ENCODE measurements at places on chromosomes 2 and 18.

DNA sequence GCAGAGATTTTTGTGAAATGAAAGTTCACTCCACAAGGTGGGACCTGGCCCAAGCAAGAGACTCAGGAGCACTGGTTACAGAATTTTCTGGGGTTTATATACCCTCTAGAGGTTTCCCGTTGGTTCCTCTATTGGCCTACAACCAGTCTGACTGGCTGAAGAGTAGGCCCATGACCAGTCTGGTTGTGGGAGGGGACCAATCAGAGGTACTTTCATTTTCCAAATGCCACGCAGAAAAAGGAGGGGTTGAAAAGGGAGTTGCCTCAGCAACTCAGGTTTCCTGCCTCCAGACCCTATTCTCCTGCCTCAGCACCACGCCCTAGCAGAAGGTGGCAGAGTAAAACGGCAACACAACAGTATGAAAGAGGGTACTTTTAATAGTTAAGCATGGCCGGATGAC is 98.4 kb downstream of the COLEC12 start:
- DNase-seq = no peak

GRCh38 chr2:138708682-138709241 is 71.4 kb downstream of the NXPH2 start:
- DNase-seq = no peak

DNA sequence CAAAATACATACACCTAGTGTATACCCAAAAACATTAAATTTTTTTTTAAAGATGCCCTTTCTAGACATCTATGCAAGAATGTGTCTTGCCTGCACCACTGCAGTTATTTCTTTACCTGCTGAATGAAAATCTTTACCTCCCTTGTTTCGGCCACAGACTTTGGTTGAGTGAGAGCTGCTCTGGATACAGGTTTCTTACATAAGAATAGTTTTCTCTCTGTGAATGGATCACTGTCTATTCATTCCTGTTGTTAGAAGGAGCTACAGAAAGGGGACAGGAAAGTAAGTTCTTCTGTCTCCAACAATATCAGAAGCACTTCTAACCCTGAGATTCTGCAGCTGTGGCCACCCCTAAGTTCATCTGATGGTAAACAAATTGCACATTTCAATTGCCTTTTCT is 113.0 kb upstream of the CDCA7 start:
- DNase-seq = no peak

GRCh38 chr2:236503100-236503499 is 66.5 kb upstream of the ACKR3 start:
- no peak for DNase-seq

DNA sequence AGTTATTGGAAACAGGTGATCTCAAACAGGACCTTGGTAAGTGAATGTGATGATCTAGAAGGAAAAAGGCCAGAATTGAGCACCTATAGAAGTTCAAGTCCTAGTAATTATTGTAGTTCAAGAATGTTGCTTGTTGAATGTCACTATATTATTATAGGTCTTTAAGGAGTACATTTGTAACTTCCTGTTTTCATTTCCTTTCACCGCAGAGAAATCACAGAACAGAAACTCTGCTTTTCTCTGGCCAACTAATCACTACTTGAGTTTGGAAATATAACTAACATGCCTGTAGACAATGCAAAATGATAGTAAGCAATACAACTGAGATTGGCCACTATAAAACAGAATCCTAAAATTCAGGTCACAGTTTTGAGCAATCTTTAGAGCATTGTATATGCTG is 61.8 kb upstream of the EFEMP1 start:
- DNase-seq = no peak

GRCh38 chr2:216394881-216395280 is 17.4 kb upstream of the SMARCAL1 start:
- no peak for DNase-seq

- no peak for DNase-seq
Observed at GRCh38 chr2:101115664-101116063, 35.5 kb downstream of the TBC1D8 start.

GRCh38 chr2:42086500-42086953 is 38.7 kb downstream of the PKDCC start:
- peak; percentile 31 for DNase-seq

GRCh38 chr18:76490670-76491472 is 4.2 kb downstream of the ZNF516 start:
- DNase-seq = no peak

DNA sequence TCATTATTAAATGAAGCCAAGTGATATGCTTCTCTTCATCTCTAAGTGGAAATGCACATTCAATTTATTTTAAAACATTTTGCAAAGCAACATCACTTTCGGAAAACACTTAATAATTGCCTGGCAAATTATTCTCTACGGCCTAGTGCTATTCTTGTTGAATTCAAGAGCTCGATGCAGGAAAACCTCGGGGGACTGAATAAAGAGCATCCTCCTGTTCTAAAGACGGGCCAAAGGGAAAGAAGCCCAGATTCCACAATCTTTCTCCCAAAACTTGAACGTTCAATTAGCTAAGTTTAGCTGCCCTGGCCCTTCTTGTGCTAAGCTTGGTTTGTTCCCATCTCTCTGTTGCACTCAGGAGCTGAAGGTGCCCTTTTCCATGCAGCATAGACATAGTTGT is 23.2 kb upstream of the SEH1L start:
- no peak for DNase-seq

- peak; percentile 54 for DNase-seq
Observed at GRCh38 chr18:24014986-24015638, 558 bp downstream of the TTC39C start.

- DNase-seq = no peak
Observed at GRCh38 chr2:230226051-230226551, 565 bp downstream of the SP140 start.

GRCh38 chr18:76142611-76143010 is 352.4 kb downstream of the ZNF516 start:
- no peak for DNase-seq

DNA sequence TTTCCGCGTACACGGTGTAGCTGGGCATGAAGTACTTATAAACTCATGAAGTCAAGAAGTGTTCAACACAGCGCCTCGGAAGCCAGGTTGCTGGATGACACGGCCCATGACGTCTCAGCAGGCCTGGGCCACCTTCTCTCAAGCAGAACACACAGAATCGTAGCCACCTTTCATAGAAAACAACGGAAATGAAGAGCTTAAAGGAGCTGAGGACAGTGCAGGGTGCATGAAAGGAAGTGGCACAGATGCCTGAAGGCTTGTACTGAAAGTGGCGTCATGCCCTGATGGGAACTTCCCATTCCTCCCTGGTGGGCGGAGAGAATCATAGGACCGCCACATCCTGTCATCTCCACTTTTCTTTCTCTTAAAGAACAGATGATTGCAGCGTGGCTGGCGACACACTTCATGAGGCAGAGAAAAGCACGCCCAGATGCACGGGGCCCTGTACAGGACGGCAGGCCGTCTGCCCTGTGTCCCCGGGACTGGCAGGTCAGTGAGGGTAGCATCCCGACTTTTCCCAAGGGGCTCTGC is 31.1 kb downstream of the HDAC4 start:
- no peak for DNase-seq

DNA sequence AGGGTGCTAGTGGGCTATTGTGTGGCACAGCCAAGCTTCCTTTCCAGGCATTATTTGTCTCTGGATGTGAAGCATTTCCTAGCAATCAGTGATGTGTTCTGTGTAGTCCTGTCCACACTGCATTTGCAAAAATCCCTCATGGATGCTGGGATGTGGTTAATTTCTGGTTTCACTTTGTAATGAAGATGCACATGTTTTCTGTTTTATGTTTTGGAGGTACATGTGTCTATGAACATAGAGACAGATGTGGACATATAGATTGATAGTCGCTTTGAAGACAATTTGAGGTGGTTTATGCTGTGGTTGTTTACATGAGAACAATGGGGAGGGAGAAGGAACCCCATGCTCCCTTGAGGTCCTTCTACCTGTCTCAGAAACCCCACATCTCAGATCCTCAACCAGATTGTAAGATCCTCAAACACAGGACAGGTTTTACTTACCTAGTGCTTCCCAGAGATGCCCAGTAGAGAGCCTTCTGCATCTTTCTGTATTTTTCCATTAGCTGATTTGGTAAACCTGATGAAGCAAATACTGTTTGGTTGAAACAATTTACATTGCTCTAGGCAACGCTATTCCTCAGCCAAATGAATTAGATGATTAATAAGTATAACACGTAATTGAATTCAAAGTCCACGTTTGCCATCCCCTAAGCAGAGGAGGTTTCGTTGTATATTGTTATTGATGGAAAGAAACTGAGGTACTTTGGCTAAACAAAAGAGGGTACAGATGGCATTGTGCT is 204.4 kb downstream of the SPP2 start:
- no peak for DNase-seq

DNA sequence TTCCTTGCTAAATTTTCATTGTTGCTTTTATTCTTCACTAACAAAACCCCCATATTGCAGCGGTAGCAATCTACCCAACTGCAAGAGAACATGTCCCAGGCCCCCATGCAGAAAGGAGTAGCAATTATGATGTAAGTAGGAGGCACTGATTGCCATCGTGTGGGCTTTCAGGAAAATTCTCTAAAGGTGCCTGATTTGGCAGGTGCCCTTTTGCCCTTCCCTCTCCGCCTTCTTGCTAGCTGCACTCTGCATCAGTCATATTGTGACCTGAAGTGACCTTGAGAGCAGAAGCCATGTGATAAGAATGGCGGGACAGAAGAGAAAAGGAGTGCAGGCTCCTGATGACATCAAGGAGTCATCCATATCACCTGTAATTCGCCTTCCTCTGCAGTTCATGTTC is 112.1 kb downstream of the NCKAP5 start:
- DNase-seq = no peak

- no peak for DNase-seq
Observed at GRCh38 chr2:70834106-70834505, 1.5 kb downstream of the CD207 start.

DNA sequence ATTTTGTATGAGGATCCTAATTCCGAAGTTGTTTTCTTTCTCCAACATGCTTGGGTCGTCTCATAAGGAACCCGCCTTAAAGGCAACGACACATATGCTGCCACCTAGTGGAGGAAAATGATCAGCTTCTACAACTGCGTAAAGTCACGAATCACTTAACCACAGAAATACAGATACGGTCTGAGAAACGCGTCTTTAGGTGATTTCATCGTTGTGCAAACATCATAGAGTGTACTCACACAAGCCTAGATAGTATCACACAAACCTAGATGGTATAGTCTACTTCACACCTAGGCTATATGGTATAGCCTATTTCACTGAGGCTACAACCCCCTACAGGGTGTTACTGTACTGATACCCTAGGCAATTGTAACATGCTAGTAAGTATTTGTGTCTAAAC is 13.1 kb downstream of the GNLY start:
- peak; percentile 93 for DNase-seq

DNA sequence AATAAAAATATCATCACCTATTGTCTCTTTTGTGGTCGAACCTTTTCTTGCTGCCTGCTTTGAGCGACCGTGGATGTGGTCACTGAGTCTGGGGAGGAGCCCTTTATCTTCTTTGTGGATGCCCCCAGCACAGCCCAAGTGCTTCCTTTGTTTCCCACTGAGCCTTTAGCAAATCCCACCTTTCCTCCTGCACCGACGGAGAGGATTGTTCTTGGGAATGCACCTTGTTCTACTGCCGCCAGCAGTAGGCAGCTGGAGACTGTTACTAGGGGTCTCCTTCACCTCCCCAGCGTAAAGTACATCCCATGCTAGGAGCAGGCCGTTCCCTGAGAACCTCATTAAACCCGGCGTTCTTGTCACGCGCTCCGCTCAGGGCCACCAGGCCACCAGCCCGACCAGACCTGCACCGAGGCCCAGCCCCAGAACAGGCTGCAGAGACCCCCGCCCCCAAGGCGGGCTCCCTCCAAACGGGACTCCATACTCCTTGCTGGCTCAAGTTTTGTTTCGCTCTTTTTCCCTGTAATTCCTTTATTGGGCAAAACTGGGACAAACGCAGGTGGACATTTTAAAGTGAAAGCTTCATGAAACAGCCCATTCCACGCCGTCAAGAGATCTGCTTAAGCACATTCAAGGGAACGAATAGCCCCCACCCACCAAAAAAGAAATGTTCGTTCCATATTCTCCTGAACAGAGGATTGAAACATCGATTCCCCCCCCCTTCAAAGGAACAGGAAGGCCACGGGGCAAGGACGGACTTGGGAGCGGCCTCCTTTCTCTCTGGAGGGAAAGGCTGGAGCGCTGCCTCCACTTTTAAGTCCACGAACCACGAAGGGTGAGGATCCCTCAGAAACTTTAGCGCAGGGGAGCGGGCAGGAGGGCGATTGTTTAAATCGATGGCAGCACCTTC is 1.1 kb upstream of the MAT2A start:
- DNase-seq = no peak

- DNase-seq = no peak
Observed at GRCh38 chr2:171316755-171317337, 116.9 kb downstream of the METTL8 start.

GRCh38 chr18:61756244-61756643 is 136.6 kb downstream of the RNF152 start:
- no peak for DNase-seq

Data from amniotic stem cell (primary cell).